ENCODE measurements at places on chromosomes 5 and 9.

GRCh38 chr5:73540192-73540591, 25.2 kb downstream of the ANKRA2 start:
- DNase-seq: no peak

DNA sequence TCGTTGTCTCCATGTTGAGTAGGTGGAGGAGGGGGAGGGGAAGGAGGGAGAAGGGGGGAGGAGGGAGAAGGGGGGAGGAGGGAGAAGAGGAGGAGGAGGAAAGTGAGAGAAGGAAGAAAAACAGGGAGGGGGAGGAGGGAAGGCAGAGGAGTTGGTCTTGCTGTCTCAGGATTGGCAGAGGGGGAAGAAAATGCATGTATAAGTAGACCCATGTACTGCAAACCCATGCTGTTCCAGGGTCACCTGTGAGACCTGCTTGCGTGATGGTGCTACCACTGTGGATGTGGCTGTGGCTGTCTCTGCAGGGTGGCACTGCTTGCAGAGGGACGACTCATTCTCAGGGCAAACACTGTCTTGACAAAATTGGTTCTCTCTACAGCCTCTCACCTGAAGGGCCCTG, 76.3 kb downstream of the PTCH1 start:
- DNase-seq: no peak

DNA sequence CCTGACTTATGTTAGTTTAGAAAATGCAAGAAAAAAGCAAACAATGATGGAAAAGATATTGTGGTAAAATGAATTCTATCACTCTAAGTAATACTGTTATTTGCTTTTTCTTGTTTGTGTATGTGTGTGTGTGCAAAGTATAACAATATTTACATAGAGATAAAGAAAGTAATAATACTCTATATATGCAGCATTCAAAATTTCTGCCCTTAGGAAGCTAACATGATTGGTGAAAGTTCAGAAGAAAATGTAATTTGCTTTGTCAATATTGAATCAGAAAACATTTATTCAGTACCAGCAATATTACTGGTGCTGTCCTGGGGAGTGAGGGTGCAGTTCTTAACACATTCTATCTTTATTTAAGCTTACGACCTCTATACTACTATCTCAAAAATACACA, 12.9 kb upstream of the PRDM9 start:
- no peak for DNase-seq

GRCh38 chr5:150339165-150339564, 18.3 kb upstream of the TCOF1 start:
- DNase-seq: no peak

GRCh38 chr5:89948977-89949376, 460.6 kb downstream of the CETN3 start:
- no peak for DNase-seq

- no peak for DNase-seq
These were observed 22.7 kb downstream of the RCL1 start for GRCh38 chr9:4815381-4815956.

- DNase-seq: no peak
These were observed 302.2 kb downstream of the ZNF608 start for GRCh38 chr5:124444147-124444775.

- peak; percentile 33 for DNase-seq
These were observed 138.3 kb upstream of the SMIM23 start for GRCh38 chr5:171647043-171647903.

- no peak for DNase-seq
These were observed 101.7 kb upstream of the PITX1 start for GRCh38 chr5:135135530-135136226.

DNA sequence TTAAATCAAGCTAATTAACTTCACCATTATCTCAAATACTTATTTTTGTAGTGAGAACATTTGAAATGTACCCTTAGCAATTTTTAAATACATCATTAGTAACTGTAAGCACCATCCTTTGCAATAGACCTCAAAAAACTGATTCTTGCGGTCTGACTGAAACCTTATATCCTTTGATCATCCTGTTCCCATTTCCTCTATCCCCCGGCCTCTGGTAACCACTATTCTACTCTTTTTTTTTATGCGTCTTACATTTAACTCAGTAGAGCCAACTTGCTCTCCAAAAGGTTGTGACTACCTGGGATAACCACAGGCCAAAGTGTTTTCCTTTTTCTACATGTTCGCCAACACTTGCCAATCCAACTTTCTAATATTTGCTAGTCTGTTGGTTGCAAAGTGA, 106.1 kb downstream of the IRX1 start:
- DNase-seq: no peak

DNA sequence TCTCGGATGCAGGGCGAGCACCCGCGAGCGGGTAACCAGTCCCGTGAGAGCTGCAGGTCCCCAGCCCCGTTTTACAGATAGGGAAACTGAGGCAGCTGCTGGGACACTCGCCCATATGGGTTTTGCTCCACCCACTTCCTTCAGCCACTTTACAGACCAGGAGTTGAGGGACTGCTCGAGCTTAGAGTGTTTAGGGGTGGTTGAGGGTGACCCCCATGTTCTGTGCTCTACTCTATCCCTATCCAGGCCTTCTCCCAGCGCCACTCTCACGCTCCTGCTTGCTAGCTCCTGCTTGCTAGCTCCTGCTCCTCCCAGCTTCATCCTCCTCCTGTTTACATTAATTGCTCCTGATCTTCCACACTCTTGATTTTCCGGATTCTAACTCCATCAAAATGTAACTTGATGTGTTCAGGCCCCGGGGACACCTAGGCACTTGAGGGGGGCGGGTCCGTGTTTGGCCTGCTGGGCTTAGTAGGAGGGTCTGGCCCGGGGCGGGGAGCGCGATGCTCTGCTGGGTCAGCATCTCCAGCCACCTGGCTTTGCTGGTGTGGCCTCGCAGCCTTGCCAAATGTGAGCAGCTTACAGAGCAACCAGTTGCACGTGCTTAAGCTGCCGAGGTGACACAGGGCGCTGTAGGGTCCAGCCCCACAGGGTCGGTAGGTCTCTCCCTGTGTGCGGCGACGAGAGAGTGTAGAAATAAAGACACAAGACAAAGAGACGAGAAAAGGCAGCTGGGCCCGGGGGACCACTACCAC, 1.5 kb upstream of the PTGES2 start:
- no peak for DNase-seq

- no peak for DNase-seq
These were observed 25.2 kb downstream of the DUSP1 start for GRCh38 chr5:172745838-172746237.

GRCh38 chr5:93894601-93895354, 153.4 kb upstream of the POU5F2 start:
- DNase-seq: no peak

- no peak for DNase-seq
These were observed 16.7 kb downstream of the FGD3 start for GRCh38 chr9:92963831-92964606.

- DNase-seq: no peak
These were observed 490.9 kb downstream of the GADD45G start for GRCh38 chr9:90095682-90096081.

DNA sequence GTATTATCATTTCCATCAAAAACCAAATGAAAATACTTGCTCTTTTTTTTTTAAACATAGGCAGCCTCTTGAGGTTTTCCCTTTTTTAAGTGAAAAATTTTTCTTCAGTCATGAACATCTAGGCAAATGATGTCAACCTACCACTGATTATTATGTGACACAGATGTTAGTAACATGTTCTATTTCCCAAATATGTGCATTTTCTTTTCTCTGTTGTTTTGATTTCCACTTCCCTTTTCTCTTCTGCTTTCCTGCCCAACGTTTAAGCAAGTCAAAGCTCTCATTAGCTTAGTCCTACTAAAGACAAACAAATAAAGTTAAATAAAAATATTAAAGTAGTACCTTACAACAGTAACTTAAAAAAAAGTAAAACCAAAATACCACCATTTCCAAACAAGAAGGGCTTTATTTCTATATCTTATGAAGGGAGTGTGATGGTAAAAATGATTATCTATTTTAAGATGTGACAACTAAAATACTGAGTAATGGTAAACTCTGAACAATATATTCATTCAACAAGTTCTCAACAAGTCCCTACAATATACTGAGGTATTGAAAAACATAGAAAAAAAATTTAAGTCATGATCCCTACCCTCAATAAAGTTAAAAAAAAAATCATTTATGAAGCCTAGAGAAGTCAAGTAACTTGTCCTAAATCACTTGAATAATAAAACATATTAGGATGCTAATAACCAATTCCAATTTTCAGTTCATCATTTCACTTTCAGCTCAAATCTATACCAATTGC, 9.4 kb downstream of the SLC38A9 start:
- no peak for DNase-seq

DNA sequence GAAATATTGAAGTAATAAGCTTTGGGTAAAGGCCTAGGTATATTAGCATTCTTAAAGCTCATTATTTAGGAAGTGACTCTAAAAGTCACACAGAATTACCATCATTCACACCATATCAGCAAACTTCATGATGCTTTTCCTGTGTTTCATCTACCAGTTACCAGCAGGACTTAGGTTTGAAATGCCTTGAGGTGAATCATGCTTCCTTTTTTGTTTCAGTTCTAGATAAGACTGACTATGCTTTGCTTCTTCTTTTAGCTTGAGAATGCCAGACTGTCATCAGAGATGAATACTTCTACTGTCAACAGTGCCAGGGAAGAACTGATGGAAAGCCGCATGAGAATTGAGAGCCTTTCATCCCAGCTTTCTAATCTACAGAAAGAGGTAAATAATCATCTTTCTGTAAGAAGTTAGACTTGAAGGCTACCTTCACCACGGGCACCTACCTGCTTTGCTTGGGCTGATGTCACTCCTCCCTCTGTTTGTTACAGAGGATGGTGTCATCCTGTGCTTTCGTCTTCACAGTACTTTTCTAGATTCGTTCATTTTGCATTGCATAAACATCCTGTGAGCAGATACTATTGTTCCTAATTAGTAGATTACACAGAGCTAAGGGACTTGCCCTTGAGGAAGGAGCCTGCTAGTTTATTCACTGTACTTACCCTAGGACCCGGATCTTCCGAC, 34.7 kb downstream of the LMNB1 start:
- DNase-seq: no peak

GRCh38 chr5:112106878-112107277, 312.2 kb downstream of the EPB41L4A start:
- no peak for DNase-seq

DNA sequence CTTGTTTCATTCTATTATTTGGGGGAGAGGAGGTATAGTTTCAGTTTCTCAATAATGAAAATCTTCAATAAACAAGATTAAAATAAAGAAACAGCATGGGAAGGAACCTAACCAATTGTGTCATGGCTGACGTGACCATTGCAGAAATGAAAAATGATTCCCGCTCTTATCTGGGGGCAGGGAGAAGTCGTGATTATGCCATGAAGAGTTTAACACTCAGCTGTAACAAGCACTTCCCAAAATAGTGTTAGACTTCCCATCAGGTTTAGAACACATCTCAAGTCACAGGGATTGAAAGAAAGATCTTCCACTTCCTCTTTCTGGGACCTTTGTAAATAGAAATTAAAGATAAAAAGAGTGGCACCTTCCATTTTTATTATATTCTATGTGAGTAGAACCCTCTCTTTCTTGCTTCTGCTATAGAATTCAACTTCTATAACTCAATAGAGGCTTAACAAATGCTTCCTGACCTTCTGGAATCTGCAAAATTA, 122.2 kb downstream of the TRPM6 start:
- no peak for DNase-seq

DNA sequence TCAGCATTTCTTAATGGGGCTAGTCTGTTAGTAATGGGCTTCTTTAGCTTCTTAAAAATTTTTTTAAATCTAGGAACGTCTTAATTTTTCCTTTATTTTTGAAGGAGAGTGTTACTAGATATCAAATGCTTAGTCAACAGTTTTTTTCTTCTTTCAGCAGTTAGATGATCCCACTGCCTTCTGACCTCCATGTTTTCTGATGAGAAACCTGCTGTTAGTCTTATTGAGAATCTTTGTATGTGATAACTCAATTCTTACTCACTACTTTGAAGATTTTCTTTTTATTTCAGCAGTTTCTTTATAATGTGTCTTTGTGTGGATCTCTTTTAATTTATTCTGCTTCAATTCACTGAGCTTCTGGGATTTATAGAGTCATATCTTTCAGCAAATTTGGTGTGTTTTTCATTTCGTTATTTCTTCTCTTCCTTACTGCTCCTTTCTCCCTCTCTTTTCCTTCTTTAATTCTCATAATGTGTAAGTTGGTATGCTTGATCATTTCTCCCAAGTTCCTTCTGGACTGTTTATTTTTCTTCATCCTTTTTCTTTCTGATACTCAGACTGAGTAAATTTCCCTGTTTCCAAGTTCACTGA, 205.8 kb downstream of the RANBP17 start:
- DNase-seq: no peak

GRCh38 chr5:127612441-127613141, 36.3 kb upstream of the CTXN3 start:
- DNase-seq: no peak

DNA sequence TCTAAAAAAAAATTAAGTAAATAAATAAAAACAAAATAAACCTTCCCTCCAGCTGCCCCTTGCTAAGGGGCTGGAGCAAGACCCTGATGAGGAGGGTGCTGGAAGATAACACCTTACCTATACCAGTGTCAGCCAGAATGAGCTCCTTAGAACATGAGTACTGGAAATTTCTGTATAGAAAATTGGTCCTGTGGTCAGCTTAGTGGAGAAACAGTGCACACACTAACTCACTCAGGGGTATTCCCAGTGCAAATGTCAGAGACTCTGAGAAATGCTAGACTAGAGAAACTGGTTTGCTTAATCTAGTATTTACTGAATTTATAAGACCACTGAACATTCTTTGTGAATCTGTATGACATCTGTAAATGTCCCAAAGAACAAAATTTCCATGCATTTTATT, 62.1 kb upstream of the CTXN3 start:
- no peak for DNase-seq

GRCh38 chr5:151075698-151076331, 5.0 kb downstream of the TNIP1 start:
- DNase-seq: no peak

- peak; percentile 29 for DNase-seq
These were observed 30.8 kb downstream of the CD180 start for GRCh38 chr5:67165526-67166459.

GRCh38 chr5:152688561-152689249, 283.6 kb upstream of the NMUR2 start:
- DNase-seq: no peak
